ENCODE measurements at places on chromosomes 11 and 22.
A peak's percentile ranks its signal among the peaks of the same experiment; 100 is the strongest.

- no peak for DNase-seq
These were observed 403 bp upstream of the SBF2 start for GRCh38 chr11:10294290-10294953.

DNA sequence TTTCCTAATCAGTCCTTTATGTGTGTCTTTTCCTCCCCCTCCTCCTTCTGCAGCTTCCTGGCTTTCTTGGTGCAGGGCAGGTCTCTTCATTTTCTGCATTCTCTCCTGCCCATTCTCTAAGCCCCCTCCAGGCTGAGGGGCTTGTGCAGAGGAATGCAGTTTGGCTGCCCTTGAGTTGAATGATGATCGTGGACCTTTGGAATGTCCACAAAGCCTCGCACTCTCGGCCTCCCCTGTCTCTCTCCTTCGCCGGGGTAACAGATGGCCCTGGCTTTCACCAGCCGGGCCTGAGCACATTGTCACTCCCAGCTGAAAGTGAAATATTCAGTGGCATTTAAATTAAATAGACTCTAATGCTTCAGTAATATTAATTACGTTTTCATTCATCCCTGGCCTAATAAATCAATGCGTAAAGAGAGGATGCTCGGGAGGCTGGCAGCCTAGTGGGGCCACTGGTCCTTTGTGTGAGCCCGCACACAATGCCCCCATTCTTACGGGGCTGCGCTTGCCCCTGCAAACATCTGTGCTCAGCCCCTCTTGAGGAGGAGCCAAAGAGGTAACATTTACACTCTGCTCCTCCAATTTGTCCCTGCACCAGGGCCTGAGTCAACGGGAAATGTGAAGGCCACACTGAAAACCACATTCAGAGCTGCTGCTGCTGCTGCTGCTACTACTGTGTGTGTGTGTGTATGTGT lies 64.9 kb upstream of the PAX6 start:
- no peak for DNase-seq

DNA sequence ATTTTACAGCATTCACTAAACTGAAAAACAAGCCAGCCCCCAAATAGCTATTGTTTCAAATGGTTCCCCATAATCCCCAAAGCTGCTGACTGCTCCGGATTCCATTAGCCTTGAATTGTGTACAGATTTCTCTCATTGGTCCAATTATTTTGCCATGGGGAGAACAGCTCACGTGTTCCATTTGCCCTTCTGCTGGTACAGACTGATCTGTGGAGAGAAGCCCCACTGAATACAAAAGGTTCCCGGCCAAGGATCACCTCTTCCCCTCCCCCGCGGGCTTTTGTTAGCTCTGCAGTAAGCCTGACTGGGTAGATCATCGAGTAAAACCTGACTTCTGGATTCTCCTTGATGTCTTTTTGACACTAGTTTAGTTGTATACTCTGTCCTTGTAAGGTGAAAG lies 9.1 kb upstream of the MAPK8IP1 start:
- DNase-seq: no peak

DNA sequence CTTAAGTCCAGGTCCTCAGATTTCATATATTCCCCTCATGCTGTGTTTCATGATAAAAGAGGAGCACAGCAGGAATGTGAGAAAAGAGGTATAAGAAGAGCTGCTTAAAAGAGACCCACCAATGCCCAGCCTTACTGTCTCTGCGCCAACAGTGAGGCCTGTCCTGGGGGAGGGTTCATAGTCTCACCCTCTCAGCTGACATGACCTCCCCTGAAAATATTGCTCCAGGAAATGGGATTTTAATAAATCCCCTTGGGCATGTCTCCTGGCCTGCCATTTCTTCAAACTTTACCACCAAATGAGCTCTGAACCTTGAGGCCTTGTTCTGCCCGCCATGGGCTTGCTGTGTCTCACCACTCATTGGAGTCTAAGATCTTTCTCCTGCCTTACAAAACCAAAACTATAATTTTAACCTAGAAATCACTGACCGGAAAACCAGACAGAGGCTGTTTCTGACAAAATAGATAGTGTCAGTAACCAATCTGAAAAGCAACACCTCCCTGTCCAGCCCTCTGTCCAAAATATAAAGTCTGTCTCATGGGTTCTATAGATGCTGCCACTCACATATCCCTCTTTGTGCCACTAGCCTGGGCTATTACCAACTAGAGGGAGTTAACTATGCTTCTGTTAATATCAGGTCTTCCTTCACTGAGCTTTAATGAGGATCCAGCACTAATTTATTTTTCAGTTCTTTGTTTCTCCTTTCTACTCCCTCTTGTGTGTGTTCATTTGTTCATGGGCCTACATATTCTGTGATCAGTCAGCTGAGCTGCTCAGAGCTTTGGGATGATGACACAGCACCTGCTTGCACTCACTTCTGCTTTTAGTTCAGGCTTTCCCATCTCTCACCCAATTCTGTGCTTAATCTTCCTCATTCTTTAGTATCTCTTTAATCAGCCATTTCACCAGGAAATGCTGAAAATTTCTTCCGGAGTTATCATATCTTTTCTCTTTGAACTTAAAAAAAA lies at the start of gene OR2AG2:
OR2AG2 (minus strand) TSS at position 51 of the 968 bp plus-strand sequence. CDS start 3,019 bp downstream, outside the sequence.
- no peak for DNase-seq

- DNase-seq: no peak
These were observed 28.2 kb downstream of the C2CD3 start for GRCh38 chr11:74142624-74143023.

DNA sequence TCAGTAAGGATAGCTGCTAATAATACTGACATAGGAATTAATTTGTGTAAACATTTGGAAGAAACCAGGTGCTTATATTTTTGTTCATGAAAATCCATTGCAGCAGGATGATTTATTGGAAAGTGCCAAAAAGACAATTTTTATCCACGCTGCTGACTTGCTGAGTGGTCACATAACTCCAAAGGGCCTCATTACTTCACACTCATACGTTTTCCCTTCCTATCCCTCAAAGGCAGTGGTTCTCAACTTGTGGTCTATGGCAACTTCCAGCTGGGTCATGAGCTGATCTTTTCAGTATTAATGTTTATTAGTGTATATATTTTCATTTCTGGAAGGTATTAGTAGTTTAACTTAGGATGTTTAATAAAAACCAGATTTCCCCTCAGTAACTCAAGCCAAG lies 178.1 kb downstream of the UVRAG start:
- no peak for DNase-seq

- no peak for DNase-seq
These were observed 50.0 kb upstream of the LYVE1 start for GRCh38 chr11:10618490-10618889.

DNA sequence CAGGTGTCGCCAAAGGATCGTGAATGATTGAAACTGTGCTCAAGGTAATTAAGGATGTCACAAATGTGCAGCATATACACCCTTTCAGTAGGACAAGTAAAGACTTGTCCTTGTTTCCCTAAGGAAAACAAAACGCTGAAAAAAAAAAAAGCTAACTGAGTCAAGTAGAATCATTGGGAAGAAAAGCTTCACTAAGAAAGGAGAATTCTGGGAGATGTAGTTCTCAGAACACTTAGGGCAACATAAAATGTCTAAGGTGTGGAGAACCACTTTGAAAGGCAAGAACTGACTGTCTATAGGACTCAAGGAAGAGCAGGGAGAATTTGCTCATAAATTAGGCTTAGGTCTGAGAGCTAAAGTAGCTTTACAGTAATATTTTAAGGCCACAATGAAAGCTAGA lies 2.9 kb upstream of the OR5T1 start:
- no peak for DNase-seq

DNA sequence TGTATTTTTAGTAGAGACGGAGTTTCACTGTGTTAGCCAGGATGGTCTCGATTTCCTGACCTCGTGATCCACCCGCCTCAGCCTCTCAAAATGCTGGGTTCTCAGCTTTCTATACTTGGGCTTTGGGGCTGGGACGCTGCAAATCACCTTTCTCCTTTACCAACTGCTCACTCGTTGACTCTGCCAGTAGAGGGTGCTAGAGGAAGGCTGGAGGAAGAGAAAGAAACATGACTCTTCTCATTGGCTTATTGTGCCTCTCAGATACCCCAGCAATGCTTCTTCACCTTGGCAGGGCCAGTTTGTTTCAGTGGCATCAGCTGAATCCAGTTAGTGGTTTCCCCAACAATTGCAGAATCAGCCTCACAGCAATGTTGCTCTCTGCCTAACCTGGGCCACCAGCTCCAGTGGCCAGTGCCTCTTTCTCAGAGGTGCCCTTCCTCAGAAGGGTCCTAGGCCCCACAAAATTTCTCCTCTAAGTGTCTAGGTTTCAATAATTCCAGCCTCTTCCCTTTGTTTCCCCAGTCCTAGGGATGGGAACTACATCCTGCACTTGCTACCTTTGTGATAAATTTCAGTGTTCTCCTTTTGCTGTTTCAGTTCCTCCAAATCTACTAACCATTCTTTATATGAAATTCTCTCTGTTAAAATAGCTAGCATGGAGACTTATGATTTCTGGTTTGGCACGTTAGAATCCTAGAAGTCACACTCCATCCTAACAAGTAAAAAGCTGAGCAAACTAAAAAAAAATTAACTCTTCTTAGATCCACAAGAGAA lies 71.5 kb upstream of the VSTM5 start:
- peak; percentile 1 for DNase-seq

GRCh38 chr11:2653930-2654739 lies 45.7 kb downstream of the KCNQ1OT1 start:
- no peak for DNase-seq

DNA sequence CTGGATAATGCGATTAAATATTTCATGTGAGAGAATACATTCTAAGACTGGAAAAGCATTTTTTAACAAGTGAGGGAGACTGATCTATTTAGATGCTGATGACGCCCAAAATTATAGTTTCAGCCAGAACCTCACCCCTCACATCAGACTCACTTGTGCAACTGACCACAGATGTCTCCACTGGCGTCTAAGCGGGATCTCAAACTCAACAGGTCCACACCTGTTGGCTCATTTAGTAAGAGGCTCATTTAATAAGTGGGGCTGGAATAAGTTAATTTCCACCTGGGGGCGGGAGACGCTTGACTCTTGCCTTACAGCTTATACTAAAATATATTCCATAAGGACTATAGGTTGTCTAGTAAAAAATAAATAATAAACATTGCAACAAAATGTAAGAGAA lies 47.5 kb downstream of the MORC2 start:
- no peak for DNase-seq

GRCh38 chr22:38228873-38229740 lies 27.3 kb downstream of the MAFF start:
- no peak for DNase-seq
